ENCODE measurements at places on chromosomes 16 and 17.
A peak's percentile ranks its signal among the peaks of the same experiment; 100 is the strongest.

- DNase-seq = no peak
Measured at GRCh38 chr16:24821129-24821528, 24.6 kb upstream of the SLC5A11 start.

- DNase-seq = no peak
Measured at GRCh38 chr17:37729905-37730304, 15.0 kb downstream of the HNF1B start.

DNA sequence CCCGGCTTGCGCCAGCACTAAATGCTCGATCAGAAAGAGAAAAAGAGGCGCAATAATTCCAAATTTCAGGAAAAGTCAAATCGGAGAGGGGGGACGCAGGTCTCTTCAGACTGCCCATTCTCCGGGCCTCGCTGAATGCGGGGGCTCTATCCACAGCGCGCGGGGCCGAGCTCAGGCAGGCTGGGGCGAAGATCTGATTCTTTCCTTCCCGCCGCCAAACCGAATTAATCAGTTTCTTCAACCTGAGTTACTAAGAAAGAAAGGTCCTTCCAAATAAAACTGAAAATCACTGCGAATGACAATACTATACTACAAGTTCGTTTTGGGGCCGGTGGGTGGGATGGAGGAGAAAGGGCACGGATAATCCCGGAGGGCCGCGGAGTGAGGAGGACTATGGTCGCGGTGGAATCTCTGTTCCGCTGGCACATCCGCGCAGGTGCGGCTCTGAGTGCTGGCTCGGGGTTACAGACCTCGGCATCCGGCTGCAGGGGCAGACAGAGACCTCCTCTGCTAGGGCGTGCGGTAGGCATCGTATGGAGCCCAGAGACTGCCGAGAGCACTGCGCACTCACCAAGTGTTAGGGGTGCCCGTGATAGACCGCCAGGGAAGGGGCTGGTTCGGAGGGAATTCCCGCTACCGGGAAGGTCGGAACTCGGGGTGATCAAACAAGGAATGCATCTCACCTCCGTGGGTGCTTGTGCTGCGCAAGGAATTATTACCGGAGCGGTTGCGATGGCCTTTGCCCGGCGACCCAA lies 4.0 kb upstream of the DLX4 start:
- DNase-seq = no peak

- no peak for DNase-seq
Measured at GRCh38 chr17:73052923-73053322, 39.6 kb downstream of the SLC39A11 start.

DNA sequence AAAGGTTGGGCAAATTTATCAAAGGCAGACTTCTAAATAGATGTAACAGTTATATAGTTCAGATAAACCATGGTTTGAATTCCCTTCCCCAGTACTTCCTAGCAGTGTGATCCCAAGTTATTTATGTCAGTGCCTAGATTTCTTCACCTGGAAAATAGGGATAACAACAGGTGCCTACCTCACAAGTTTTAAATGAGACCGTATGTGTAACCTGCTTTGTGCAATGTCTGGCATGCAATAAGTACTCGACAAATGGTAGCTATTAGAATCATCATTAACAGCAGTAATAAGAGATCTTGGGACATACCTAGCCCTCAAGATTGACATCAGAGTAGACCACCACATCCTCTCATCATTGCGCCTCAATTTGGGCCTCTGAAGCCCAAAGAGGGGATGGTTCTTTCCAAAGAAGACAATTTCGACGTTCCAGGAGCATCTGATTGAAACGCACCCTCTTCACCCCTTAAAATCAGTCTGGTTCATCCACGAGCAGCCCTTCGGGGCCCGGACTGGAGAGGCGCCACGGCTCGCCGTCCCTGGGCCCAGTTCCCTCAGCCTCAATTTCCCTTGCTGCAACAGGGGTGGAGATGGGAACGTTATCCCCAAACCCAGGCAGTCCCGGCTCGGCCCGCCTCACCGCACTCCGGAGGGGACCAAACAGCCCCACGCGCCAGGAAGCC lies 541 bp downstream of the ACACA start:
- no peak for DNase-seq

DNA sequence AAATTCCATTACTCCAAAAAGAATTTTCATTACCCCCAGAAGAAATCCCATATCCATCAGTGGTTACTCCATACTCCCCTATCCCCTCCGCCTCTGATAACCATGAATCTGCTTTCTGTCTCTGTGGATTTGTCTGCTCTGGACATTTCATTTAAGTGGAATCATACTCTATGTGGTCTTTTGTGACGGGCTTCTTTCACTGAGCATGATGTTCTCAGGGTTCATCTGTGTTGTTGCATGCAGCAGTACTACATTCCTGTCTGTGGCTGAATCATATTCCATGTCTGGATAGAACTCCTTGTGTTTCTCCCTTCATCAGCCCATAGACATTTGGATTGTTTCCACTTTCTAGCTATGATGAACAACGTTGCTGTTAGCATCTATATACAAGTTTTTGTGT lies 59.5 kb upstream of the IRX3 start:
- DNase-seq = no peak

GRCh38 chr17:83034525-83034924 lies 44.9 kb upstream of the METRNL start:
- DNase-seq = no peak

DNA sequence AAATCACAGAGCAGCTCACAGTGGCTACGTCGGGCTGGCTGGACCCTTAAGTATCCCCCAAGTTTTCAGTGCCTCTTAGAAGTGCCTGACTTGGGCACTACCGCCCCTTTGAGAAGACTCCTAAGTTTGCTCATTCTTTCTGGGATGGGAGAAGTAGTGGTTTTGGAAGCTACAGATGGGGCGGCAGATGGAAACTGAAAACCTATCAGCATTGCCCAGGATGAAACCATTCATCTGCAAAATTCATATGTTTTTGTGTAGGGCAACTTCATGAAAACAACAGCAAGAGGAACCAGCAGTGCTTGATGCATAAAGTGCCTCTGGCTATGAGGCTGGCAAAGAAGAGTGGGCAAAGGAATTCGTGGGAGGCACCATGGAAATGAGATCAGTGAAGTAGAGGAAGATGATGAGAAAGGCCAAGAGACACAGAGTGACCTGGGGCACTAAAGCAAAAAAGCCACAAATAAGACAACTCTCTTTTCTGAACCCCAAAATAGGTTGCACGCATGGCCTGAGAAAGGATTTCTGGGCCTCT lies 277.1 kb downstream of the XYLT1 start:
- no peak for DNase-seq

- no peak for DNase-seq
Measured at GRCh38 chr17:62572888-62573401, 54.5 kb upstream of the MRC2 start.

DNA sequence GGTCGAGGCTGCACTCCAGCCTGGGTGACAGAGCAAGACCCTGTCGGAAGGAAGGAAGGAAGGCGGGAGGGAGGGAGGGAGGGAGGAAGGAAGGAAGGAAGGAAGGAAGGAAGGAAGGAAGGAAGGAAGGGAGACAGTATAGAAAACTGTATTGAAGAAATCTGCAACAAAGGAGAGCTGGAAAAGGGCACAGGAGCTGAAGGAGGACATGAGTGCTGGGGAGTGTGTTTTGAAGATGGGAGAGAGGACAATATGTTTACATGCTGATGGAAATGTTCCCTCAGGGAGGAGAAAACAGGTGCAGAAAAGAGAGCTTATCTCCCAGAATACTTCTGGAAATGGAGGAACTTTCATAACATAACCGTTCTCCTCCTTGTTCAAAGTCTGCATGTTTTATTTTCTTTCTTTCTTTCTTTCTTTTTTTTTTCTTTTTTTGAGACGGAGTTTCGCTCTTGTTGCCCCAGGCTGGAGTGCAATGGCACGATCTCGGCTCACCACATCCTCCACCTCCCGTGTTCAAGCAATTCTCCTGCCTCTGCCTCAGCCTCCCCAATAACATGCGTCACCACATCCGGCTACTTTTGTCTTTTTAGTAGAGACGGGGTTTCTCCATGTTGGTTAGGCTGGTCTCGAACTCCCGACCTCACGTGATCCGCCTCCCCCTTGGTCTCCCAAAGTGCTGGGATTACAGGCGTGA lies 2.7 kb upstream of the HAP1 start:
- DNase-seq = no peak

- DNase-seq = peak; percentile 33
Measured at GRCh38 chr17:27471321-27472269, 15.3 kb downstream of the KSR1 start.

DNA sequence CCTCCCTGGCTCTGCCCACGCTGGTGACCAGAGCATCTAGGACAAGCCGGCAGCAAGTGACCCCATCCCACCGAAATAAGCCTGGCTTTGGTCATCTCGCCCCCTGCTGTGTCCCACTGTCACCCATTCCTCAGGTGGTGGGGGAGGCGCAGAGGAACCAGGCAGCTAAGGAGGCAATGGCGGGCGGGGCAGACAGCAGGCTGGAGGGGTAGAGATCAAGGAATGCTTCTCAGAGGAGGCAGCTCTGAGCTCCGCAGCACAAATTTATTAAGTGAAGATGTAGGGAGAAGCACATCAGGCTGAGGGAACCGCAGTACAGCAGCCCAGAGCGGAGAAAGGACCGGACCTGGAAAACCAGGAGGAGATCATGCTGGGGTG lies 7.5 kb upstream of the KREMEN2 start:
- no peak for DNase-seq

- DNase-seq = no peak
Measured at GRCh38 chr17:30588798-30589247, 111.6 kb downstream of the GOSR1 start.

DNA sequence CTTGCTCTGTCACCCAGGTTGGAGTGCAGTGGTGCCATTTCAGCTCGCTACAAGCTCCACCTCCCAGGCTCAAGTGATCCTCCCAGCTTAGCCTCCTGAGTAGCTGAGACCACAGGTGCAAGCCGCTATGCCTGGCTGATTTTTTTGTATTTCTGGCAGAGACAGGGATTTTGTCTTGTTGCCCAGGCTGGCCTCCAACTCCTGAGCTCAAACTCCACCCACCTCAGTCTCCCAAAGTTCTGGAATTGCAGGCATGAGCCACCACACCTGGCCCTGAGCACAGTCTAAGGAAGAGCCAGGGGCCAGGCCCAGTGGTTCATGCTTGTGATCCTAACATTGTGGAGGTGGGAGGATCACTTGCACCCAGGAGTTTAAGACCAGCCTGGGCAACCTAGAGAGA lies 21.8 kb upstream of the BCO1 start:
- no peak for DNase-seq

GRCh38 chr16:21097151-21097550 lies 53.5 kb downstream of the DNAH3 start:
- DNase-seq = no peak

DNA sequence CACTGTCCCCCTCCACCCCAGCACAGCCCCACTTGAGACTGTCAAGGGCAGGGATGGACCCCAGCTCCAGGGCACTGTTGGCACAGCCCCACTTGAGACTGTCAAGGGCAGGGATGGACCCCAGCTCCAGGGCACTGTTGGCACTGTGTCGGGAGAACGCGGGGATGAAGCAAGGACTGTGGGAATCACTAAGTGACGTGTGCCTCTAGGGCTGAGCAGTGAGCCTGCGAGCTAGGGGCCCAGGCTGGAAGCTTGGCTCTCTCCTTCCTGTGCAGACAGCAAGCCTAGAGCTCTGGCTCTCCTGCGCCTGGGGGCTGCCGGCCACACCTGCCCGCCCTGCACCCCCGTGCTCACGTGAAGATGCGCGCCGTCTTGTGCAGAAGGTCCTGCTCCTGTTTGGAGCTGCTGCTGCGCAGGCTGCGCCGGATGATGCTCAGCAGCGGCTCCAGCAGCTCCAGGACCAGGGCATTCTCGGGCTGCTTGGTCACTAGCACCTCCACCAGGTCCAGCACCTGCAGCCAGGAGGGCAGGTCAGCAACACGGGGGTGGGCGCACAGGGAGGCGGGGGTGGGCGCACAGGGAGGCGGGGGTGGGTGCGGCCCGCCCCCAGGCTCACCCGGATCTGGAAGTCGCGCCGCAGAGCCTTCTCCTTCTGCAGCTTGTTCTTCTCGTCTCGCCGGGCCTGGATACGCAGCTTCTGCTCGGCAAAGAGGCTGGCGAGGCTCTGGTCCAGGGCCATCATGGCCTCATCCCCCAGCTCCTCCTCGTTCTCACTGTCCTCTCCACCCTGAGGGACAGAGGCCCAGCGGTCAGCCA lies 10.8 kb downstream of the MYBBP1A start:
- no peak for DNase-seq

GRCh38 chr17:79045001-79045729 lies 21.2 kb downstream of the C1QTNF1 start:
- DNase-seq = no peak

DNA sequence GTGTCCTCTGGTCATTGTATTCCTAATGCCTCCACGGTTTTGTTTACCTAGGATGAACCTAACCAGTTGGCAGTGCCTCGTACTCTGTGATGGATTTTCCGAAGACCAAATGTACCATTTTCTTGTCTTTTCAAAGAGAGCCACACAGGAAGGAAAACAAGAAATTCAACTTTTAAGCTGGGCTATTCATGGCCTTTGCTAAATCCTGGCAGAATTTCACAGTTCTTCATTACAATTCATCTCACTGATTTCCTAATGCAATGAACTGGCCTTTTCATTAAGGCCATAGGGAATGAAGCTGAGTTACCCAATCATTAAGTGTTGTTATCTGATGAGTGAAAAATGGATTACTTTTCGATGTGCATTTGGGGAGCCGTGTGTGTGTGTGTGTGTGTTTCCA lies 7.9 kb upstream of the KCNJ16 start:
- DNase-seq = no peak

DNA sequence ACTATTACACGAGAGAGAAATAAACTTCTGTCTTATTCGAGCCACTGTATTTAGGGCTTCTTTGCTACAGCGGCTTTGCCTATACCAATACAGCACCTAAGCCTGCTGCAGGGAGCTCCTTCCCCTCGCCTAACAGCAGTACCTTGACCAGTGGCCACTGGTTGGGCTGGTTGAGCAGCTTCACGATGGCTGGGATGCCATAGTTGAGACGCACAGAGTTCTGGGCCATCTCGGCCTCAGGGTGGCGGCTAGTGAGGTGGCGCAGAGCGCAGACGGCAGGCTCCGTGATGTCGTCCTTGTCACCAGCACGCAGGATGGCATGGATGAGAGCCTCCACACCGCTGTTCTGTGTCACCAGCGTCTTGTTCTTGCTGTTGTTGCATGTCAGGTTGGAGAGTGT lies 23.7 kb downstream of the JUP start:
- DNase-seq = no peak

- DNase-seq = no peak
Measured at GRCh38 chr16:12750554-12750918, 53.2 kb downstream of the CPPED1 start.

GRCh38 chr16:57871456-57871855 lies 69.2 kb upstream of the KIFC3 start:
- no peak for DNase-seq

- DNase-seq = no peak
Measured at GRCh38 chr17:58669853-58670252, 22.0 kb downstream of the TEX14 start.
